M059J (cell line): ENCODE measurements at places on chromosomes 2 and 18.

- no peak for DNase-seq
Observed at GRCh38 chr2:220560192-220560591, 932.8 kb downstream of the SLC4A3 start.

DNA sequence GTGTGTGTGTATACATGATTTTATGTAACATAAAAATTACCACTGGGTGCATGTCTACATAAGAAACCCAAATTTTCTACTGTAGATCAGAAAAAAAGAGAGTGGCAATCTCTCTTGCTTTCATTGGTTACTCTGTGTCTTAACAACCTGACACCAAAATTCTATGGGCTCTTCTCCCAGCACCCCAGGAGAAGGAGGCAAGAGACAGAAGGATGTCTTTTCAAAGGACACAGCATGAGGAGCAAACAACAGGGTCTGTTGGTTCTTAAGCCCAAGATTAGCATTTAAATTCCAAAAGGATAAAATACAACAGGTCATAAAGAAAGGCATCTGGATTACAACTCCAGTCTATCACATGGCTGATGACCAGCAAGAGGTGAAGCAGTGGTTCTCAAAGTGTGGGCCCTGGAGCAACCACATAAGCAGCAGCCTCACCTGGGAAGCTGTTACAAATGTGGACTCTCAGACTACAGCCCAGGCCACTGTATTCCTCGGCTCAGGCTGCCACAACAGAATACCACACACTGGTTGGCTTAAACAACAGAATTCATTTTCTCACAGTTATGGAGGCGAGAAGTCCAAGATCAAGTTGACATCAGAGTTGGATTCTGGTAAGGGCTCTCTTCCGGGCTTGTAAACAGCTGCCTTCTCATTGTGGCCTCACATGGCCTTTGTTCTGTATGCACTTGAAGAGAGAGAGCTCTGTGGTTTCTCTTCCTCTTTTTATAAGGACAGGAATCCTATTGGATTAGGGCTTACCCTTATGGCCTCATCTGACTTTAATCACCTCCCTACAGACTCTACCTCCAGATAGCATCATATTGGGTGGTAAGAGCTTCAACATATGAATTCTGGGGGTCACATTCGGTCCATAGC is 79.8 kb upstream of the RNF152 start:
- peak; percentile 60 for DNase-seq

DNA sequence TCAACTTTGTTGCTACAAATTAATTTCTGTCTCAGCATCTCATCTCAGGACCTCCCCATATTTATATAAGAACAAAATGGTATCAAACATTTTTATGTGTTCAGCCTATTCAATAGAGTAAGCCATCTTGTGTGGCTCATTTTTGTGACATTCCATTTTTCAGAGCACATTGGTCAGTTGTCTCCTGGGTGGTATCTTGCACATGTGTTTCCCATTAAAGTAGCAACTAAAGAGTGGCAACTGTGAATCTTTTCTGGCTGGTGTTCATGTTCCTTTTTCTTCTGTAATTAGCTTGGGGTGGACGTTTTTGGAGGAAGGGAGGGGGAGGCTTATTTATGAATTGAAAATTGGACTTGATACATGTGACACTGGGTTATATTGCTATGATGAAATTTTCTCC is 45.4 kb upstream of the EFEMP1 start:
- DNase-seq: no peak

DNA sequence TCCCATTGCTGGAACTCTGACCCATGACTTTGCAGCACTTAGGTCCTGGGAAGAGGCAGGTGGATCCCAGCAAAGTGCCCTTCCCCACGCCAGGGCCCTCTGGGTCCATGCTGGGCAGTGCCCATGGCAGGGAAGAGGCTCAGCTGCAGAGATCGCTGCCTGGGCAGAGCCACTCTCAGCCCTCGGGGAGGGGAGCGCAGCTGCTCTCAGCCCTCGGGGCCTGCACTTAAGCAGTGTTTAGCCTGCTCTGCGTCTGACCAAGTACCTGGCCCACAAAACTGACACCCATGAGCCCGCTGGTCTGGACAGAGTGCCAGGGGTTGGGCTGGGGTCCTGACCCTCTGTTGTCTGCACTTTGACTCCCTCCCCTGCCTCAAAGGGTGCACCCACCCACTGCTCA is 46.3 kb downstream of the AQP12A start:
- no peak for DNase-seq

DNA sequence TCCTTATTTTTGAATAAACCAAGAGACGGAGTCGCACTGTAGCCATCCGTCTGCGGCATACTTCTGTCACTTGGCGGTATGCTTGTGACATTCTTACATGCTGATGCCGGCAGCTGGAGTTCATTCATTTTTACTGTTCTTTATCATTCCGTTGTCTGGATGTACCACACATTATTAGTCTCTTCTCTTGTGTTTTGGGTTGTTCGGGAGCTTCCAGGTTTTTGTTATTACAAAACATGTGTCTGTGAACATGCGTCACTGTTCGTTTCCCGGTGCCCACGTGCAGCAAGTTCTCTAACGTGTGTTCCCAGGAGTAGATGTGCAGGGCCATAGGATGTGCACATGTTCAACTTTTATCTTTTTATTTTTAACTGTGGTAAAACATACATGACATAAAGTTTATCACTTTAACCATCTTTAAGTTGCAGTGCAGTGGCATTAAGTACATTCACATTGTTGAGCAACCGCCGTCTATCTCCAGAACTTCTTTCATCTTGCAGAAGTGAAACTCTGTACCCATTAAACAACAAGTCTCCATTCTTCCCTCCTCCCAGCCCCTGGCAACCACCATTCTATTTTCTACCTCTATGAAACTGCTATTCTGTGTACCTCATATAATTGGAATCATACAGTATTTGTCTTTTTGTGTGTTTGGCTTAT is 40.1 kb downstream of the MTCL1 start:
- no peak for DNase-seq

DNA sequence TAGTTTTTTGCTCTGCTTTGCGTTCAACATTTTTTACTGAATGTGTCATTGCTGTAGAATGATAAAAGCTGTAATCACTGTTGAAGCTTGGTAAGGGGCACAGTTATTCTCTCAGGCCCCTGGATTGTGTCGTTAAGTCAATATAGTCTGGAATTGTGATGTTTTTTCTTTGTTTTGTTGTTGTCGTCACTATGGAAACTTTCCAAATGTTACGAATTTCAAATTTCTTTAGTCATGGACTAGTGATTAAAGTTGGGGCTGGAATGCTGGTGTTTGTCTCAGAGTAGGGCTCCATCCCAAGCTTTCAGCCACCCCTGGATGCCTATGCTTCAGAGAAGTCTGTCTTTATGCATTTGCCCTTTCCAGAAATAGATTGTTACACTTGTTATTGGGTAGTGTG is 287.2 kb downstream of the CDH19 start:
- no peak for DNase-seq

GRCh38 chr2:236982693-236983455 is 102.8 kb upstream of the COPS8 start:
- no peak for DNase-seq

GRCh38 chr2:19752500-19752899 is 149.3 kb downstream of the TTC32 start:
- DNase-seq: no peak

DNA sequence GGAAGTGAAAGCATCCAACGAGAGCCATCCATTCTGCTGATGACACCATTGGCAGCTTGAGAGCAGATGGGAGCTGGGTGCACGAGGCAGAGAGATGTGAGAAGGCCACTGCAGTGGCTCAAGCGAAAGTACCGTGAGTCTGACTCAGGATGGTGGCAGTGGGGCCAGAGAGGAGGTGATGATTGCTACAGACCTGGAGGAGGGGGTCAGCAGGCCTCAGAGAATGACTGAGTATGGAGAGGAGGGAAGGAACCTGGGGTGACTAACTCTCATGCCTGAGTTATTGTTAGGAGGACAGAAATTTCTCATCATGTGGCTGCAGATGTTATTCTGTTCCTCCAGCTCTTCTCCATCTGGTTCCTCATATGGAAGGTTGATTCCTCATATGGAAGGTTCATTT is 8.8 kb upstream of the ZBTB7C start:
- peak; percentile 41 for DNase-seq

DNA sequence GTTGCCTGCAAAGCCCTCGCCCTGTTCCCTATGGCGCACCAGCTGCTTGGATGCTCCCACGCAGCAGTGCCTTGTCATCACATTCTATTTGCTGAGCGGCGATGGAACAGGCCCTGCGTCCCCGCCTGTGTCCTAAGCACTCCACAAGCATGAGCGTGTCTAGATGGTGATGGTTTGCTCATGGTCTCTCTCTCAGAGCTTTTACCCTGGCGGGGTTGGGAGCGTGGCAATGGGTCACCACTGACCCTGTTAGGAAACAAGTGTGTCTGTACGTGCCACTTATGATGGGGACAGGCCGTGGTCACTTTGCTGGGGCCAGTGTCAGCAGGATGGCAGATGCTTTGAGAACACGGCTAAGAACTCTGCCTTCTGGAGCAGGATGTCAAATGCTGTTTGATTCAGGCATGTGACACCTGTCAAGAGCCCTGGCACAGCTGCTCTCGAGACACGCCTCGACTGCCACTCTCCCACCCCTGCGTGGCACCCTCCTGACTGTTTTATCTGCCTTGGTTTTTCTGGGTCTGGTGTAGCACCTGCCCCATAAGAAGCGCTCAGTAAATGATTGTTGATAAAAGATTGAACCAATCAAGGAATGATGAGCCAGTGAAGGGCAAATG is 44.2 kb downstream of the RRM2 start:
- DNase-seq: no peak

GRCh38 chr2:26900831-26901321 is 52.9 kb downstream of the DPYSL5 start:
- no peak for DNase-seq

DNA sequence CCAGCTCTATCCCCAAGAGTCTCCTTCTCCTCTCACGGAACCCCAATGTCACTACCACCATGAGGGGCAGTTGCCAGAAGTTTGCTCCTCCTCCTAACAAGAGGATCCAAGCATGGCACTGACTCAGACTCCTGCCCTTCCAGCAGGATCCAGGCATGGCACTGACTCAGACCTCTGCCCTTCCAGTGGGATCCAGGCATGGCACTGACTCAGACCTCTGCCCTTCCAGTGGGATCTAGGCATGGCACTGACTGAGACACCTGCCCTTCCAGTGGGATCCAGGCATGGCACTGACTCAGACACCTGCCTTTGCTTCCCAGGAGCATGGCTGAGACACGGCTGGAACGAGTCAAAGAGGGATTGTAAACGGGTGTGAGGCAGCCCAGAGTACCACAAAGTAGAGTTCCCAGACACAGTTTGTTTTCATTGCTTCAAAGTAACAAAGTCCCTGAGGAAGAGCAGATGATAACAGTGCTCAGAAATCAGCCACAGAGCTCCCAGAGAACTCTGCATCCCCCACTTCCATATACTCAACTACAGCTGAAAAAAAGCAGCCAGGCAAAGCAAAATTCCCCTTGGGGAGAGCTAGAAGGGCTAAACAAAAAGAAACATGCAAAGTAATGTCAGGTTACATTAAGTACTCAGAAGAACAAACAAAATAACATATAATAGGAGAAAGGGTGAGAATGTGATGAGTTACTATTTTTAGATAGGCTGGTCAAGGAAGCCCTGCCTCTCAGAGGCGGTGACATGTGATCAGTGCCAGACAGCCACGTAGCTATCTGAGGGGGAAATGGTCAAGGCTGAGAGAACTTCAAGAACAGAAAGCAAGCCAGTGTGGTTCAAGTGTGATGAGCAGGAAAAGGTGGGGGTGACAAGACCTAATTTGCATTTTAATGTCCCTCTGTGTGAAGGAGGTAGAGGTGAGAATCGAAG is 3.0 kb downstream of the BUB1 start:
- peak; percentile 59 for DNase-seq

- DNase-seq: peak; percentile 96
Observed at GRCh38 chr18:41940506-41941215, 14.4 kb upstream of the PIK3C3 start.

DNA sequence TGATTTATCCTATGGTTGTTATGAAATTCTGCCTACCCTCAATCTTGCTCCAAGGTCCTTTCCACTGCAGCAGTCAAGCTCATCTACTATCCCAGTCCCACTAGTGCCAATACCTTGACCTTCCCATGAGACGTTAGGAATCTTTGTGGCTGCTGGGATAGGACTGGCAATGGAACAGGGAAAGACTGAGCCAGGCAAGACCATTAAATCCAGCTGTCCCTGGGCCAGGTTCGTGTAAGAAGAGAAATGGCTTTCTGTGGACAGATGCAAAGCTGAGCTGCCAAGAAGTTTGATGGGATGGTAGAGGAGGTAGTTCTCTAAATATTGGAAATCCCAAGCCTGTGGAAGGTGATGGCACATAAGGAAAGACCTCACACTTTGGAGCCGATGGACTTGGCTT is 50.1 kb upstream of the TMEM17 start:
- DNase-seq: no peak

- peak; percentile 84 for DNase-seq
Observed at GRCh38 chr2:98149333-98149697, 62.3 kb downstream of the VWA3B start.

- peak; percentile 60 for DNase-seq
Observed at GRCh38 chr18:63427558-63427957, 5.3 kb upstream of the VPS4B start.

GRCh38 chr2:209977386-209978239 is 24.8 kb upstream of the RPE start:
- peak; percentile 35 for DNase-seq

GRCh38 chr2:237122214-237122666 is 36.6 kb downstream of the COPS8 start:
- DNase-seq: peak; percentile 60

- no peak for DNase-seq
Observed at GRCh38 chr2:127769587-127769986, 41.4 kb downstream of the WDR33 start.

DNA sequence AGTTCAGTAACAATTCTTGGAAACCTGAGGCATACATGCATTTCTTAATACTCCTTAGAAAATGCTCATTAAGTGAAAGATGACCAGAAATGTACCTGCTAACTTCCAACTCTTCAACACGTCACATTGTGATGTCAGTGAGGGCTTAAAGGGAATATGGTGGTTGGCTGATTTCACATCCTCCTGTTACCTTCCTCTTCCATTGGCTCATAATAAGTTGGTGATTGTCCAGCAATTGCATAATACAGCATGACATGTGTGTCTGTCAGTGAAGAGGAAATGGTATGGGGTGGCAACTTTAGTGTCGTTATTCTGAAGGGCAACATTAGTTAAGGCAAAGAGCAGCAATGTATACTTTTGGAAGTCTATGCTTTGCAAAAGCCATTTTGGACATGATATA is 26.0 kb downstream of the PLEK start:
- DNase-seq: no peak

DNA sequence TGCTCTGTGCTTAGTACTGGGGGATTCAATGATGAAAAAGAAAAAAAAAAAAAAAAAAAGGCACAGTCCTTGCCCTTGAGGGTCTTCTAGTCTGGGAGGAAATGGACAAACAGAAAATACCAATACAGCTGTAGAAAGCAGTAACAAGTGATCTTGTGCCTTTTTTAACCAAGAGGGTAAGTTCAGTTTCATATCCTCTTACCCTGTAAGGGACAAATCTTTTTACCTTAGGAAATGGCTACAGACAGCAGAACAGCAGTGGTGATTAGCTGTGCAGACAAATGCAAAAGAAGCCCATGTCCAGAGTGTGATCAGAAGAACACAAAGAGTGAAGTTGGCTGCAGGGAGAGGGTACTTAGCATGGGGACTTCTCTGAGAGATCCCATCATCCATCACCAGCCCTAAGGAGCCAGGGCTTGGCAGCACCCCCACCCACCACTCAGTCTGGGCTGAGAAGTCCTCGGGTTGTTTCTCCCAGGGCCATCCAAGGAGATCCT is 102.9 kb downstream of the ALPK2 start:
- DNase-seq: no peak

- DNase-seq: no peak
Observed at GRCh38 chr2:236576953-236577352, 7.3 kb downstream of the ACKR3 start.
